ENCODE measurements at places on chromosomes 16 and 17.
A peak's percentile ranks its signal among the peaks of the same experiment; 100 is the strongest.

DNA sequence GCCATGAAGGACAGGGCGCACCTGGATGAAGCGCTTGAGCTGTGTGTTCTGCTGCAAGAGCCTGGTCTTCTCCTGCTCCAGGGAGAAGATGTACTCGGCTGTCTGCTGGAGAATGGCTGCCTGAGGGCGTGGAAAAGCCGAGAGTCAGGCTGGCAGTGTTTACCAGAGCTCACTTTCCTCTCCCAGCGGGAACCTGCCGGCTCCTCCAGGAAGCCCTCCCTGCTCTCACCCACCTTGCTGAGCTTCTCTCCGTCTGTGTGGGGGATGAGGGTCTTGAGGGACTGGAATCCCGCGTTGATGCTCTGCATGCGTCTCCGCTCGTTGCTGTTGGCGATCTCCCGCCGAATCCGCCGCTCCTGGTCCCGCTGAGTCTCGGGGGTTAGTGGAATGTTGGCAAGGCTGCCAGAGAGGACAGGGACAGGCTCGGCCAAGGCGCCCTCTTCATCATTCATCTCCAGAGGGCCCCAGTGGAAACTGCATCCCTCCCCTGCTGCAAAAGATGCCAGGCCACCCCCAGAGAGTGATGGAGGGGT, 10.5 kb downstream of the TFAP4 start:
- no peak for DNase-seq

DNA sequence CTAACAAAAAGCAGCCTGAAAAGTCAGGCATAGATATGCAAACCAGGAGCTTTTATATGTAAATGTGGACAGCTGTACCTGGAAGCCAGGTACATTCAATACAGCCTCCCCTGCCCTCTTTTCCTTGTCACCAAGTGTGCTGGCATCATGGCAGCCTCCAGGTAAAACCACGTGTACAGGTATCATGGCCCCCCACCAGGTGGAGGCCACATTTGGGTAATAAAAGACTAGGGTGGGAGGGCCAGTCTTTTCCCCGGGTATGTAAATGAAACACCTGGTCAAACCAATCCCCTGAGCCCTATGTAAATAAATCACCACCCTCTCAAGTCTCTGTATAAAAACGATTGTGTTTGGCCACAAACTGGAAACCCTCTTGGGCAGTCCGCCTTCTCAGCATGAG, 226.4 kb upstream of the GOT2 start:
- DNase-seq, result no peak

GRCh38 chr16:69329369-69330285, 761 bp downstream of the PDF start:
- DNase-seq, result peak; percentile 30

- no peak for DNase-seq
Measured at GRCh38 chr16:2715064-2715463, 5.0 kb downstream of the PRSS27 start.

DNA sequence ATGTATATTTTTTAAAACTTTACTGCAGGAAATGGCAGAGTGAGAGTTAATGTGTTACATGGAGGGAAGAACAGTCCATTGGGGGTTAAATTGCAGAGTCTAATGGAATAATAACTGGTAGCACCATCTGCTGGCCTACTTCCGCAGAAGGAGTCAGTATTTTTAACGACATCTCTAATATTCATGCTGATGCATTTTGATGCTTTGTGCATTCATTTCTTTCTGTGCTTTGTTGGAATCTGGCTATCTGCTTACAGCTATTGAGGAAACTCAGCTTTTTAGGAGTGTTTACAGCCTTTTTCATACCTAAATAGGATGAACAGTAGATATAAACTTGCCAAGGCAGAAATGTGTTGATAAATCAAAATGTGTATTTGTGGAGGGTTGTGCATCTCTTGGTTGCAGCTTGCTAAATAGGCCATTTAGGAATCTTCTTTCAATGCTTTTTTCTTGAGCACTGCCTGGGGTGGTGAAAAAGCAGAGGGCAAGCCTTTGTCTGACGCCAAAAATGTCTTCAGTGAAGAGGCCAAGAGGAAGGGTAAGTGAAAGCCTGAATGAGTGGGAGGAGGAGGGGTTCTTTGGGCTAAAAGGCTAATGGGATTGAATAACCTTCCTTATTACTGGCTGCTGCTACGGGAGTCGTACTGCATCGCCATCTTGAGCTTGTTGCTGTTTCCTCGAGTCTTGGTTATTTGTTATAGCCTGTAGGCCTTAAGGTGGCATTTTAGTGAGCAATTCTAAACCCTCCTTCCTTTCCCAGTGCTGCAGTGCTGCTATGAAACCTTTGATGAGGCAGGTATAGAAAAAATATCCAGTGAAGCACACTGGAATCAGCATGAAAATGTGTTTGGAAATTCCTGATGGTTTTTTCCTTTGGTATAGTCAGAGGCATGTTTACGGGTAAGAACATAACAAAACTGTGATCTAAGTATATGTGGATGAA, 153.3 kb downstream of the CHD9 start:
- DNase-seq, result no peak

GRCh38 chr17:78394209-78394608, 15.8 kb downstream of the PGS1 start:
- no peak for DNase-seq

DNA sequence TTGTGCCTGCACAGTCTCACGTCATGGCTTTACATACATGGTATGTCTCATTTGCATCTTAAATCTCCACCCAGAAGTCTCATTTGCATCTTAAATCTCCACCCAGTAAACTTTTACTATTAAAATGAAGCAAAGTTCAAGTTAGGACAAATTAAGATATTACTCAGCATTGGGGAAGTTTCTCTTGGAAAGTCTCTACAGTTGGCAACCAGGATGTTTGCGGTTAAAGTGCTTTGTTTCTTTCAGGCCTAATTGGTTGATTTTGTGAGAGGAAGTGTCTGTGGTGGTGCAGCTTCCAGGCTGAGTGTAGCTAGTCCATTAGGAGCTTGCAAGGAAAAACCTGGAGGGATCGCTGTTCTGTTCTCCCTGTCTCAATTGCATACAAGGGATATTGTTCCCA, 1373.3 kb upstream of the GOT2 start:
- DNase-seq, result no peak

DNA sequence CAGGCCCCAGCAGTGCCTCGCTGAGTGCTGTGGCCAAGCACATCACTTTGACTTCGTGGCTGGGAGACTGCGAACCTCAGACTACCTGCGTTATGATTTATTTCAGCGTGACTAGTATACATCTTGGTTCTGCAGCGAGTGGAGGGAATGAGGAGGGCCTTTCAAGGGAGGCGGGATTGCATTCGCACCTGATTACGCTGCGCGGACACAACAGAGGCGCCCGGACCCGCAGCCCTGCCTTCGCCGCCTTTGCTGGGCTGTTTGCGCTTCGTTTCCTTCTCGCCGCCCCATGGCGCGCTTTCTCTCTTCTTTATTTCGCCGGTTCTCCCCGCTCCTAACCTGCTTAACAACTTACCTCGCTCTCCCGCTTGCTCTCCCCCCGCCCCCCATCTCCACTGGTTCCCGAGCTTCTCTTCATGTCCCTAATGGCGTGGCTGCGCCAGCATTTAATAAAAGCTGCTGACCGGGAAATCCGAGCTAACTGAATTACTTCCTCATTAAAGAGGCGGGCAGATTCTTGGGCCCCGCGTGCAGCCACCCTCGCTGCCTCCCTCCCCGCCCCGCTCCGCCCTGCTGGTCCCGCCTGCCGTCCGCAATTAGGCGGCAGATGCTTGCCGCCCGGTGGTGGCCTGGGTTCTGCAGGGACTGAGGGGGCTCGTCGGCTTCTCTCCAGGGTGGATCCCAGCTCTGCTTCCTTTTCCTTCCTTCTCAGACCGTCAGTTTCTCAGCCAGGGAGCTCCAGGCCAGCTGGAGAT, 257.6 kb upstream of the SDK2 start:
- no peak for DNase-seq

- no peak for DNase-seq
Measured at GRCh38 chr16:85390511-85391174, 222.5 kb upstream of the GSE1 start.

DNA sequence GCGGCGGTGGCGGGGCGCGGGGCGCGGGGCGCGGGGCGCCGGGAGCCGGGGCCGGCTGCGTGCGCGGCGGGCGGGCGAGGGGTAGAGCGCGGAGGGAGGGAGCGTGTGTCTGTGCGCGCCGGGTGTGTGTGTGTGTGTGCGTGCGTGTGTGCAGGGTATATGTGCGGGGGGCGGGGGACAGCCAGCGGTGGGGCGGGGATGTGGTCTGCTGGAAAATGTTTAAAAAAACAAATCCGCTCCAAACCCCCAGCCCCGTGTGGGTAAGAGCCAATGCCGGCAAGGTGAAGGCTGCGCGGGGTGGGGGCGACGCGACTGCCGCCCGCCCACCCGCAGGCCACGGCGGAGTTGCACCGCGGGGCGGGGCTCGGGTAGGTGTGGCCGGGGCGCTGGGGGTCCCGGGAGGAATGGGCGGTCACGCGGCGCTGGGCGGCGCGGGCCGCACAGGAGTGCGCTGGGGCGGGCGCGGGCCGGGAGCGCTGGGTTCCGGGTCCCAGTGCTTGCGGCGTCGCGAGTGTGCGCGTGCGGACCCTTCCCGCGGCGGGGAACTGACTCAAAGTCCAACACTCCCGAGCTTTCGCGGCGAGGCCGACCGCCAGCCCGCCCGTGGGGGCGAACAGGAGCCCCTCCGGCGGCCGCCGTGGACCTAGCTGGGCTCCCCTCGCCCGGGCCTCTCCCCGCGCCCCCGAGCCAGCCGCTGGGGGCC, at the start of gene CYGB:
TSS of gene CYGB (minus strand) at position 132 of the 703 bp plus-strand sequence. CDS start 167 bp downstream, outside the sequence.
- no peak for DNase-seq

- no peak for DNase-seq
Measured at GRCh38 chr16:88770461-88771293, 14.3 kb downstream of the PIEZO1 start.

DNA sequence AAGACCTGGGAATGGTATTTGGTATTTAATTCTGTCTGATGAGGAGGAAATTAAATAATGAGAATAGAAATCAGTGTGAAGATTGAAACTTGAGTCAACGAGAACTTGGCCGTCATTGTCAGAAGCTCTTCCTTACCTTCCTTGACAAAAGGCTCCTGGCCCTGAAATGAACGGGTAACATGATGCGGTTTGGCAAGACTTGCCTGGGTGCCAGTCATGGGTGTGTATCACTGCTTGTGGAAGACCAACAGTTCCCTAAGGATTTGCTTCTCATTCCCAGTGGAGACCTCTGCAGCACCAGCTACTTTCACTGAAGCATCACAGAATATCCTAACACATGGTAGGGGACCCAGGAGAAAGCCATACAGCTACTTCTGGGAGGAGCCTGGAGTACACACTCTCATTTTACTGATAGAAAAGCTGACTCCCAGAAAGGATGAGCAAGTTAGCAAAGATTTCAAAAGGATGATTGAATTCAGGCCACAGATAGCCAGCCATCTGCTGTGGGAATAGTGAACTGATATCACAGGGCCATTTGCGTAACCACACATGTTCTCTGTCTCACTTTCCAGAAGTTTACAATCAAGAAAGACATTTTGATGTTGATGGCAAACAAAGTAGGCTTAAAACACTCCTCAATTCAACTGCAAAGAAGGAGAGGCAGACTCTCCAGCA, 258.1 kb upstream of the SALL1 start:
- DNase-seq, result no peak

GRCh38 chr16:30349675-30350074, 5.4 kb downstream of the CD2BP2 start:
- DNase-seq, result no peak

DNA sequence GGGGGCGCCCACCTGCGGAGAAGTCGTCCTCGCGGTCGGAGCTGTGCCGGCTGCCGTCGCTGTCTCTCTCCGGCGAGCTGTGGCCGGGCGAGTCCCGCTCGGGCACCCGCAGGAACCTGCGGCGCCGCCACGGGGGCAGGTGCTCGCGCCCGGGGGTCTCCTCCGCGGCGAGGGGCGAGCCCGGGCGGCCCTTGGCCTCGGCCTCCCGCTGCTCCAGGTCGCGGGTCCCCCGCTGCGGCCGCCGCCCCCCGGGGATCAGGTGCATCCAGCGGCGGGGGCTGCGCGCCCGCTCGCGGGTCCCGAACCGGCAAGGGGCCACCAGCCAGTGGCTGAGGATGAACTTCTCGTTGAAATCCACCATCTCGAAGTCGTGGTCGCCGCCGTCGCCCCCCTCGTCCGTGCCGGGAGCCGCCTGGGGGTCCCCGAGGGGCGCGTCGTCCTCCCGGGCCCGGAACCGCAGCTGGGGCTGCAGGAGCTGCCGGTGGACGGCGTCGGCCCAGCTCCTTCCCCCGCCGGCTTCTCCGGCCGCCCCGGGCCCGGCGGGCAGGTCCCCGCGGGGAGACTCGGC, 41.4 kb upstream of the BHLHA9 start:
- DNase-seq, result no peak

DNA sequence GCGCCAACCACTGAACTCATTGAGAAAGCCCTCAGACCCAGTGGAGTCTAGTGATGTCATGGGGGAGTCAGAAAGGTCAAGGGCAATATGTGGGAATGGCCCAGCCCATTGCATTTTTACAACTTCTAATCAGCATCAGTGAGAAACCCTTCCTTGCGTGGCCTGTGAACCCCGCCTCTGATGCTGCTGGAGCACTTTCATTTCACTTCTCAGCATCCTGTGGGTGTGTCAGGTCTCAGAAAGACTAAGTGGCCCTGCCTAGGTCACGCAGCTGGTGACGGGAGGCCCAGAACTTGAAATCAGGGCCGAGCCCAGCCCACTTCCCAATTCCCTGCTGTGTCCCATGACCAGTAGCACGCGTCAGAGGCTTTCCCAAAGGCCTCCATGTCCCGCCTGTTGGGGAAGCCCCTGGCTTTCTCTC, 6.1 kb downstream of the DNAI2 start:
- peak; percentile 51 for DNase-seq

GRCh38 chr16:11101695-11102522, 154.1 kb downstream of the SOCS1 start:
- DNase-seq, result no peak

DNA sequence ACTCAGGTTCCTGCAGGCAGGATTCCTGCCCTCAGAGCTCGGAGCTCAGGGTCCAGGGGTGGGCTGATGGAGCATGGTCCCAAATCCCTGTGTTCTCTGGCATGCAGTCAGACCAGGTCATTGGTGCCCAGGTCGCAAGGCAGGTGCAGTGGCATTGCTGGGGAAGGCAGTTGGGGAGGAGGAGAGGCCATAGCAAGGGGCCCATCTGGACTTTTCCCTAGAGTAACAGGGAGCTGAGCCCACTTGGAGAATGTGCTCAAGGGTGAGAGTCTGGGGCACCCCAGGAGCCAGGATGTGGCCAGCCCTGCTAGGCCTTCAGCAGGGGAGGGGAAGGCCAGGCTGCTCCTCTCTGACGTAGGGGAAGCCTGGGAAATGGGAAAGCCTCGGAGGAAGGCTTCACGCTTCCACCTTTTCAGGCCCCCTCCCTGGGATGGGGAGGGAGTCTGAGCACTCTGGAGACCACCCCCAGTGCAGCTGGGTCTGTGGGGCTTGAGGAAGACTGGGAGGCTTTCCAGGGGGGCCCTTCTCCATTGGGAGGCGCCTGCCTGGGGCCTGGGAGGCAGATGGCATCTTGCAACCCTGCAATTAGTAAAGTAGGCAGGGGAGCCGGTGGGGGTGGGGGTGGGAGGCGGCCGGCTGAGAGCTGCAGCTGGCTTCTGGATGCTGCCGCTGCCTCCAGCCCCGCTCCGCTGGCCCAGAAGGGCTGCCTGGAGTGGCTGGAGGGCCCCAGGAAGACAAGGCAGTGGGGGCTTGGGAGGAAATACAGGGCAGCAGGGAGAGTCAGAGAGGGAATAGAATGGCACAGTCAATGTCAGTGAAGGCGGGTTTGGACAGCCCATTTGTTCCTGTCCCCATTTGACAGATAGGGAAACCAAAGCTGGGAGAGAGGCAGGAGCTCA, 21.1 kb upstream of the DOK4 start:
- DNase-seq, result no peak

All from stimulated activated CD8-positive, alpha-beta memory T cell treated with anti-CD3 and anti-CD28 coated beads, Interleukin-2, amount 100 ng/mL, for 48 hours (primary cell).